ENCODE measurements at places on chromosomes 2 and 18. TPM values are rescaled to one million over a fixed set of nuclear protein-coding genes. Genes with fewer than 3 reads are reported as not detected.

DNA sequence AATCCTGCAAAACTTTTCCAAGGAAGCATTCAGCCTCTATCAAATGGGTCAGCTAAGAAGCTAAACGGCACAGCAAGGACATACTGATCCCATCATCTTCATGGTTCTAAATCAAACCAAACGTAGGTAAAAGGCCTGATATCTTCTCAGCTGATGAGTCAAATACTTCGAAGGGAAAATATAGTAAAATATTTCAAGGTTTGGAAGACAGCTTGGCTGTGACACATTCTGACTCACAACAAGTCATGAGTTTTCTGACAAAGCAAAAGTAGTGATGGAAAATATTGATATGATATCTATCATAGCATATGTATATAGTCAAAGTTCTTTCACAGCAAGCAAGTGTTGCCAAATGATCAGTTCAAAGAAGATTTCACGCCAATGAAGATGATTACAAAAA, 31.5 kb downstream of the DOCK10 start:
- DNase-seq, result no peak

- no peak for DNase-seq
Measured at GRCh38 chr2:17226941-17227490, 291.2 kb downstream of the RAD51AP2 start.

- no peak for DNase-seq
Measured at GRCh38 chr2:232113821-232114220, 152.3 kb downstream of the DIS3L2 start.

DNA sequence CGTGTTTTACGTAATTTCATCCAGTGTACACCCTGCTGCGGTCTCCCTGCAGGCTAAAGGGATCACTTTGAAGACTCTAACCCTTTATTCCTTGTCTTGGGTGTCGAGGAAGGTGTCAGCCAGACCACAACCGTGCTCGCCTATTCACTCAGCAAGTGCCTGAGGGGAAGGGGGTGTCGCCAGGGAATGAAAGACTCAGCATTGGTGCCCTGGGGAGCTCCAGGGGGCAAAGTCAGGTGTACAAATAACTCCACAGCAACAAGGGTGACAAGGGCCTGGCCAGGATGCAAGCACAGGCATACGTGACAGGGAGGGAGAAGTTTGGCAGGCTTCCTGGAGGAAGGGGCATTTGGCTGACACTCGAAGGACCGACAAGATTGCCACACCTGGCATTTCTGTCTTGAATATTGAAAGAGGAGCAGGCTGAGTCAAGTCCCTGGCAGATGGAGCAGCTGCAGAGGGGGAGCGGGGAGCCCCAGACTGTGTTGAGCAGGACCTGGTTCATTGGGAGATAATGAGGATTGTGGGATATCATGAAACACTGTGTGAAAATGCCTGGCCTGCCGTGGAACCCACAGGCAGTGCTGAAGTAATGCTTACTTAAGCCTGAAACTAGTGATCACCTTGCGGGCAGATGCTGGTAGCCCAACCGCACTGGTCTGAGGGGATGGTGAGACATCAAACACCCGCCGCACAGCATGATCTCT, 93.9 kb downstream of the RHOB start:
- DNase-seq, result no peak

GRCh38 chr2:226057914-226058313, 658.4 kb downstream of the NYAP2 start:
- no peak for DNase-seq

DNA sequence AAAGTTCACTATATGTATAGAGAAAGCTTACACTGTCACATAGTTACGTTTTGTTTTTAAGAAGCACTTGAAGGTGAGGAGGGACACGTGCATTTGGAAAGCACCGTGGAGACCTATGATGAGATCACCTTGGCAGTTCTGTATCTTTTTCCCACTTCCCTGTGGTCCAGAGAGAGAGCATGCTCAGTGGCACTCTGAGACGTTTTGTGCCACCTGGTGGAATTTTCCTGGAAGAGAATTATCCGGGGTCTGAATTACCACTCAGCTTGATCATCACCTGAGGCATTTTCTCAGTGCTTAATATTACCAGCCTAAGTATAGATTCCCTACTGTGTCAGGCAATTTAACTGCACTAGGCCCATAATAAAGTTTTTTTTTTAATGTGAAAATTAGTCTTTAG, 469.4 kb upstream of the SMIM21 start:
- no peak for DNase-seq

- no peak for DNase-seq
Measured at GRCh38 chr18:35634323-35634722, 52.8 kb downstream of the GALNT1 start.

DNA sequence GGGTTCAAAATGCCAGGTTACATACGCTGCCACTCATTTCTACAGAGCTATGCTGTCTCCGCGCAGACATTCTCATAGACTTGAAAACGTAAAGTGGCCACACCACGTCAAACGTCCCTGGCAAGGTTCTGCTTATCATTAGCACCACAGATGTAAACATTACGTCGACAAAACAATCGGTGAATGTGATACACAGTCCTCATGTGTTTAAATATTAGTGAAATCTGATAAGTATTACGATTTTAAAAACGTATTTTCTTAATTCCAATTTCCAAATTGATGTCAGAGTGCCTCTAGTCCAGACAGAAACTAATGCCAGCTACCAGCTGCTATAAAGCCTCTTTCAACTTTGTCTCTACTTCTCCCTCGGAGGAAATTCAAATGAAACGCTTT, 1.2 kb downstream of the STK17B start:
- DNase-seq, result no peak

DNA sequence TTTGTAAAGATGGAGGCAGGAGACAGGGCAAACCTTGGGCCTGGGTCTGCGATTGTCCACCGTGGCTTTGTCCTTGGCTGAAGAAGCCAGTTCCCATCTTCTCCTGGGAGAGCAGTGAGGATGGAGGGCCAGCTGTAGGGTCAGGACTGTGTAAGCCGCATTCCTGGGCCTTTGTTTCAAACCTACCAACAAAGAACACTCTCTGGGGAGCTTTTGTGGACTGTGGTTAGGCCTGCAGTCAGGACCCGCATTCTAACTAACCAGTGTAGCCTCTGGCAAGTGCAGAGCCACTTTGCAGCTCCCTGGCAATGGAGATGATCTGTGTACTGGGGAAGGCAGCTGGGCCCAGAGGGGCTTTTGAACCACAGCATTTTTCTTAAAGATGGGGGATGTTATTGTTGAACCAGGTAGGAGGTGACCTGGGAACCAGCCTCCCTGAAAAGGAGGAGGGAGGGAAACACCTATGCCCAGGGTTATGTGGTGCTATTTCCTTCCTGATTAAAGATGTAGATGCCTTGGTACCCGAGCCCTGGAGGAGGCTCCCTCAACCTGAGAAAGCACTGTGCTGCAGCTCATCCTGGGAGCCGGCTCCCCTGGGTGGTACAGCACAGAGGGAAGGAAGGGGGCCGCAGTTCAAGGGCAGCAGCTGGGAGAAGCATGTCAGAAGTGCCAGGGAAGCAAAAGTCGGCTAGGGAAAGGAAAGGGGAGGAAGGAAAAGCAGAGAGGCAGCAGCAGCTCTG, 12.7 kb upstream of the SMAD4 start:
- DNase-seq, result no peak

- DNase-seq, result peak; percentile 55
Measured at GRCh38 chr2:227817850-227818674, 4.4 kb downstream of the CCL20 start.

DNA sequence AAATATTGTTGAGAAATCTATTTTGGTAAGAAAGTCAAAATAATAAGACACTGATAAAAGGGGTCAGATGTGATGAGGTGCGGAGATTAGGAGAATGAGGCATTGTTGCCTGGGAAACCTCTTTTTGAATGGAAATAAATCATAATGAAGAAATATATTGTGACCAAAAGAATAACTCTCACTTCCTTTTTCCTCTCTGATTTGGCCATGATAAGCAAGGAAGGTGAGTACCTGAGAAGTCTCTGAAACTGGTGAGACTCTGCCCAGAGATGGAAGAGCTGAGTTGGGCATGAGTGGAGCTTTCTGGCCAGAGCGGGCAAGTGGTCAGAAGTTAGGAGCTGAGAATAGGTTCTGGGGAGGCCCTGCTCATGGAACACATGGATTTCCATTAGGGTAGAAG, 11.8 kb downstream of the LAMA3 start:
- DNase-seq, result no peak

- no peak for DNase-seq
Measured at GRCh38 chr2:95071856-95072255, 46.3 kb downstream of the MAL start.

- DNase-seq, result no peak
Measured at GRCh38 chr18:37716106-37716735, 150.6 kb upstream of the CELF4 start.

- no peak for DNase-seq
Measured at GRCh38 chr2:214716811-214717560, 92.5 kb downstream of the BARD1 start.

DNA sequence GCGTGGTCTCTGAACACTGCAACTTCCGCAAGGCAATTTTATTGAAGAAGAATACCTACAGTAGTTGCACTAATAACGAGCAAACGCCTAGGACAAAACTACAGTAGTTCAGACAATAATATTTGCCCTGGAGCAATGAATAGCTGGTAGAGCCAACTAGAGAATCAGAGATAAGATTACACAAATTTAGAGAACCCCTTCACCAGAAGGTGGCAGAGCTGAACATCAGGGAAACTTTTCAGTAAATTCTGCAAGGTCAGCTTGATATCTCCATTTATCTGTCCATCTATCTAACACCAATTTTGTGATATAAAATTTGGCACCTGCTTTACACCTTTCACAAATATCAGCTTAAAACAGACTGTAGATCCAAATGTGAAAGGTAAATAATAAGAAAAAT, 43.8 kb downstream of the CDH19 start:
- DNase-seq, result no peak

ADRA2B gene
- total RNA-seq, result 0.40 TPM

LRP2 gene
- not detected for total RNA-seq

TXNDC2 gene
- not detected for total RNA-seq

ZSWIM2 gene
- total RNA-seq, result not detected

TWIST2 gene
- total RNA-seq, result not detected

FAM124B gene
- 0.19 TPM for total RNA-seq

PIAS2 gene
- 21.0 TPM for total RNA-seq

LIPG gene
- 0.16 TPM for total RNA-seq

ARL6IP6 gene
- 20.5 TPM for total RNA-seq

ERMN gene
- total RNA-seq, result 1.3 TPM

TUBB8B gene
- total RNA-seq, result not detected

All from activated T-cell treated with anti-CD3 and anti-CD28 coated beads, Interleukin-2, amount 50 U/mL, for 4 hours (primary cell).